HTR-8/SVneo (cell line): ENCODE measurements at places on chromosomes 6 and 20.

DNA sequence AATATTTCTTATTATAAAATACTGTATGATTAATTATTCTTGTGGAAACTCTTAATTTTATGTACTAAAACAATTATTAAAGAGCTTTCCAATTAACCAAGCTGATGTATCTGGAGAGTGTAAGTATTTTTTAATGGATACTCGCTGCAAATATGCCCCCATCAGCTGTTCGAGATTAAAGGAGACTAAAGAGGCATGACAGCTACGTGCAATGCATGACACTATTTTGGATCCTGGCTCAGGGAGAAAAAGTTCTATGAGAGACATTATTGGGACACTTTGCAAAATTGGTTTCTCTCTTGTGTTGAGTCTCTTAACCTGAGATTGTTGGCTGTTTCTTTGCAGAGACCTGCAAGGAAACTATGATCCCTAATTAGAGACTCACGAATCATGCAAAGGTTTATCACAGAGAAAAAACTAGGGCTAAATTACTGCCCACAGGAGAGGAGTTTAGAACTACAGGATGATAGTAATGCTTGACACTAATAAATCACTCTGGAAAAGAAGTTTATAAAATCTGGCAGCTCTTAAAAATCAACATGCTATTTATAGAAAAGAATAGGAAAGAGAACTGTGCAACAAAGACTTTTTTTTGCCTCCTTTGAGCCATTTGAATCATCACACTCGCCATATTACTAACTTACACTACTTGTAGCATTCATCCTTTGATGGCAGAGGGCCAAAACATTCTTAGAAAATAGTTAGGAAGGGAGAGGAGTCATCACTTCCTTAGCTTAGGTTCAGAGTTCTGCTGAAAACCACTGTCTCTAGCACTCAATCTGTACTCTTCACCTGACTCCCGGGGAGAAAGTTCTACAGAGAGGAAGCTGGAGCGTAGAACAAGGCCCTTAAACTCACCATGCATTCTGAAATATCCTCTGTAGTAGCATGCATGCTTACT, 25.3 kb downstream of the NRN1 start:
- DNase-seq = no peak

DNA sequence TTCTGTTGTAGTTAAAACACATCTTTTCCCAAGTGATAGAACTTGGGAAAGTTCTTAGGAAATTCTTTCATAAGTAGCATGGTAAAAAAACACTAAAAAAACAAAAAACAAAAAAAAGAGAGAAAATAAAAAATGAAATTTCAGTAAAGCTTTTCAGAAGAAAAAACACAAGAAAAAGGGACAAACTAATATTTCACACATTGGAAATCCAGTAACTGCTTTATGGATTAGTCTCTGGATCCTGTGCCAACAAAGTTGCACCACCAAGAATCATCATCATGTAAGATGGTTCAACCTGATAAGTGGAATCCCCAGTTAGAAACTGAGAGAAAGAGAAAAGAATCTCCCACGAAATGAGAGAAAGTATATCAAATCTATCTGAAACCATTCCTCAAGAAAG, 144.2 kb downstream of the GMDS start:
- no peak for DNase-seq

- DNase-seq = no peak
Measured at GRCh38 chr6:169082817-169083507, 170.7 kb downstream of the THBS2 start.

GRCh38 chr6:39543095-39543494, 182.1 kb downstream of the KIF6 start:
- DNase-seq = no peak

- DNase-seq = no peak
Measured at GRCh38 chr6:56664029-56664428, 21.3 kb upstream of the DST start.

GRCh38 chr20:2255926-2256531, 39.8 kb upstream of the TGM3 start:
- no peak for DNase-seq

DNA sequence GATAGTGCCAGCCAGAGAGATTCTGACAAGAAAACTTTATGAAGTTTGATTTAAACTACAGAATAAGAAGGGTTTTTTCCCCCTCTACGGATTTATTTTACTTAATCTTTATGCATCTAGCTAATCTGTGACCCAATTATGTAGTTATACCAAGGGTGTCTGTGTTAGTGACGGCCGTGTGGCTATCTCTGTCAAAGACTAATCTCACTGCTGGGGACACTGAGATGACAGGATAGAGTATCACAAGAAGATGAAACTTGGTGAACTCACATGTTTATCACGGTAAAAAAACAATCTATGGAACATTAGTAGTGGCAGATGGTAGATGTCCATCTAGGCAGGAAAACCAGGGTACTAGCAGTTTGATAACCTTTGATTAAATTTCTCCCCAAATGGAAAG, 149.7 kb downstream of the AHI1 start:
- DNase-seq = no peak

GRCh38 chr20:33524261-33524660, 34.4 kb downstream of the CBFA2T2 start:
- no peak for DNase-seq

GRCh38 chr20:59785986-59786795, 147.2 kb downstream of the SYCP2 start:
- DNase-seq = no peak

DNA sequence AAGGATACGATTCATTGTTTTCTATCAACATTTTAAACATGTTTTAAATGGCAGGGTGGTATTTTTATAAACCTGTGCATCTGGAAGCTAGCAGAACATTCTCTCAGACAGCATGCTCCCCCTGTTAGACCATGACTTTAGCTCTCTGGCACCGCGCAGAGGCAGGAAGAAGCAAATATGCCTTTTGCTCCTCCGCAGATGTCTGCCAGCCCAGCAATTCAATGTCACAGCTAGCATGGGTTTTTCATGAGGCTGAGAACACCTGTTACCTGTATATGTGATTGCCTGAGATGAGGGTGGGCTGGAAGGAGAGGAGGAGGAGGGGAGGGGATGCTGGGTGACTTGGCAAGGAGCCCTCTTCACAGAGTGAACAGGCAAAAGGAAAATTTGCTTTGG, 6.7 kb downstream of the MTCH1 start:
- no peak for DNase-seq

DNA sequence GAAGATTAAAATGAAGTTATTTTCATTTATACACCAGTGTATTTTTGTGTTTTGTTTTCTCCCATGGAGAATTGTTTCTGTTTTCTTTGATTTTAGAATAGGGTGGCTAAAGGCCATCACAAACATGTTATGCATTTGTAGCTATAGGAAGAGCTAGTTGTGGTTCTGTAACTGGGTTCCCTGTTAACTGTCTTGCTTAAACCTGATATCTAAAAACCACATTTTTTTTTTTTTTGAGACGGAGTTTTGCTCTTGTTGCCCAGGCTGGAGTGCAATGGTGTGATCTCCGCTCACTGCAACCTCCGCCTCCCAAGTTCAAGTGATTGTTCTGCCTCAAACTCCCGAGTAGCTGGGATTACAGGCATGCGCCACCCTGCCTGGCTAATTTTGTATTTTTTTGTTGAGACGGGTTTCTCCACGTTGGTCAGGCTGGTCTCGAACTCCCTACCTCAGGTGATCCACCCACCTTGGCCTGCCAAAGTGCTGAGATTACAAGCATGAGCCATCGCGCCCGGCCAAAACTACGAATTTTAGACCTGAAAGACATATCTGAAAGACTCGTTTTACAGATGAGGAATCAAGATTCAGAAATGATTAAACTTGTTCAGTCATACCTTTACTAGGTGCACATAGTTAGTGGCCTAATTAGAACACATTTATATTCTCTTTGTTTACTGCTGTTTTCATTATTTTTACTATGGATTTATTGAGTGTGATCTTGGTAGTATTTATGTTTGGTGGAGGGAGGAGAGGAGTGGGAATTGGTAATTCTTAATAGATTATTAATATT, 18.0 kb downstream of the SCAF8 start:
- no peak for DNase-seq

- DNase-seq = no peak
Measured at GRCh38 chr6:79056226-79056625, 21.8 kb downstream of the PHIP start.

GRCh38 chr6:80862756-80863155, 756.3 kb downstream of the BCKDHB start:
- DNase-seq = no peak

GRCh38 chr6:38501931-38502330, 137.8 kb downstream of the BTBD9 start:
- DNase-seq = no peak

DNA sequence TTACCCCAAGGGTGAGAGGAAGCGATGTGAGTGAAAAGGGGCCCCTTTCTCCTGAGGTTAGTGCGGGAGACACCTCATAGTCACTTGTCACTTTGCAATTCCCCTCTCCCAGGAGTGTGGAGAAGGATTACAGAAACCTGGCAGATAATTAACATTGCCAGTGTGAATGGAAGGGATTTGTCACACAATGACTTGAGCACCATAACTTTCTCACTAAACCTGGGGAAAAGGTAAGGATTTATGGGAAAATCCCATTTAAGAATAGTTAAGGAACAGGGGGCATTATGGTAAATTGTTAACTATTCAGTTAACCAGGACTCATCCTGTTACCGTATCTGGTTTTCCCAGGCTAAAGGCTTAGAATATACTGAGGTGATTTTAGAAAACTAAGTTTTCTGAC, 219.5 kb upstream of the JAG1 start:
- DNase-seq = no peak

GRCh38 chr20:31811796-31812728, 7.1 kb upstream of the MYLK2 start:
- DNase-seq = peak; percentile 92

DNA sequence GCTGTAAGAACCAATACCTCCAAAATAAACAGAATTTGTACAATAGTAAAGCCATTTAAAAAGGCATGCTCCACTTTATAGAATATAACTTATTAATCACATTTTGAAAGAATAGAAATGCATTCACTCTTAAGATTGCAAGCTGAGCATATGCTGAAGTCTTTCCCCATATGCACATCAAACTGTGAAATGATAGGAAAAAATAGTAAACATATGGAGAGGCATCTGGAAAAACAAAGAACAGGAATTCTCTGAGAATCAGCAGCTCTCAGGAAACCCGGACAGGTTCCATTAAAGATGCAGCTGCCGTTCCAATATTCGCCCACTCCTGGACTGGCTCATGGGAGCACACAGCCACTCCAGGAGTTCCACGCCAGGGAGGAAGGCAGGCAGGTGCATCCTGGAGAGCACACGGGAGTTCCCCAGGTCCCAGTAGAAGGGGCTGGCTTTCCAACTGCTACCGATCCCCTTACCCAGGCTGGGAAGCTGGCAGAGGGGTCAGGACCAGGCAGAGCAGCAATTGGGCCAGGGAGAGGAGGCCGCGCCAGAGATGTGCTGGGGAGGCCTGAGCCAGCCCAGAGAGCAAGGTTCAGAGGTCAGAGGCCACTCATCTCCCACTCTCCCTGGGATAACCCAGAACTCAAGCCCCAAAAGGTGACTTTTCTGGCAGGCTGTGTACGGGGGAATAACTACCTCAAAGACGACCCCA, 111.1 kb downstream of the DLL1 start:
- no peak for DNase-seq

DNA sequence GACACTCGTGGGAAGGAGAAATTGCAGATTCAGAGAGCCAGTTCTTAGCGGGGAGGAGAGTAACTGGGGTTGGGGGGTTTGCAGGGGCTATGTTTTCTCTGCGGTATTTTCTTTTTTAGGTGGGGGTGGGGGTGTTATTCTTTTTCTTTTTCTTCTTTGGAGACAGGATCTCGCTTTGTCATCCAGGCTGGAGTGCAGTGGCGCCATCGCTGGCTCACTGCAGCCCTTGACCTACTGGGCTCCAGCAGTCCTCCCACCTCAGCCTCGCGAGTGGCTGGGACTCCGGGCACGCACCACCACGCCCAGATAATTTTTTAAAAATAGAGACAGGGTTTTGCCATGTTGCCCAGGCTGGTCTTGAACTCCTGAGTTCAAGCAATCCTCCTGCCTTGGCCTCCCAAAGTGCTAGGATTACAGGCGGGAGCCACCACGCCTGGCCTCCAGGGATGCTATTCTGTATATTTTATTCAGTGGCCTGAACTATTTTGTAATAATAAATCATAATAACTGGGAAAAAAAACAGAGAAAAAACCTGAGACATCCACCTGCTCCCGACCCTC, 57.3 kb downstream of the UBE2V1 start:
- no peak for DNase-seq

DNA sequence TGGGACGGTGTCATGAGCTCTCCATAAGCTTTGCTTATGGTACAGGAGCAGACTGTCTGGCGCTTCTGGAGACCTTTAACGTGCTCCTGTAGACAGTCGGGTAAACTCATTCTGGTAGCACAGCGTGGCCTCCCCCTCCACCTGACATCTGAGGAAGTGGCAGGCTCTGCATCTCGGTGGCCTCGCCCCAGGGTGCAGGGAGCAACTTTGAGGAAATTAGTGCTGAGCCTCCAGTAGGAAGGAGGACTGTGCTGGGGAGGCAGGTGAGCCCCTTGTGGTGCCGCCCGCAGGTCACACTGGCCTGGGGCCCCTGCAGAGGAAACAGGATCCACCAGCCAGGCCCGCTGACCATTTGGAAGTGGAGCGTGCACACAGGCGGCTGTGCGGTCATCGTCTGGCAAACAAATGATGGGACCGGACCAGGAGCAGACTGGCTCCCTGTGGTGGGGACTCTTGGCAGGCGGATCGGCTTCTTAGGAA, 57.9 kb downstream of the SYNJ2 start:
- DNase-seq = no peak

DNA sequence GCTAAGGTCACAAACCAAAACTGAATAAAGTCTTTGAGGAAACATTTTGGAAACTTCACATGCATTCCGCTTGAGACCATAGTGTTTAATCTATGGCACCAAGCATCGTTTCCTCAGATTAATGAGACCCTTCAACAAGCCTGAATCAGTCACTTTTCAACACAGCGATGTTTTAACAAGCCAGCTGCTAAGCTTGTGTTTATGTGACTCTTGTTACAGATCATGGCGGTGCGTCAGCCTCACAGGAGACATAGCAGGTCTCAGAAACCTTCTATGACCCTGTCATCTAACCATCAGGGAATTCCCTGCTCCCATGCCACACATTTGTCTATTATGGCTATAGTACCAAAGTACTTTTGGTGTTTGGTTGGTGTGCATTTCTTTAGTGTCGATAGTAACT, 57.2 kb downstream of the MTFR2 start:
- DNase-seq = no peak

- no peak for DNase-seq
Measured at GRCh38 chr6:145003145-145003544, 718.0 kb downstream of the UTRN start.

DNA sequence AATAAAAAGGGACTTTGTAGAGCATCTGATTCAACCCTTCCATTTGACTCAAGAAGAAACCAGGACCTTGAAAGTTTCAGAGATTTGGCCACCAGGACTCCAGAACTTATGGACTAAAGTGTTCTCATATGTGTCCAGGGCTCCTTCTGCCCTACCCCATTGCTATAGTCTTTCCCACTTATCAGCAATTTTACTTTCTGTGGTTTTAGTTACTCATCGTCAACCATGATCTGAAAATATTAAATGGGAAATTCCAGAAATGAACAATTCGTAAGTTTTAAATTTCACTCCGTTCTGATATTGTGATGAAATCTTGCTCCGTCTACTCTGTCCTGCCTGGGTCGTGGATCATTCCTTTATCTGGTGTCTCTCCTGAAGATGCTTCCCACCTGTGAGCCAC, 259.8 kb downstream of the PHACTR1 start:
- DNase-seq = no peak

- DNase-seq = peak; percentile 55
Measured at GRCh38 chr20:22805219-22805618, 220.8 kb upstream of the FOXA2 start.

- DNase-seq = no peak
Measured at GRCh38 chr6:89986650-89987074, 92.4 kb downstream of the GJA10 start.

GRCh38 chr6:148521586-148521985, 178.9 kb downstream of the SASH1 start:
- DNase-seq = no peak

GRCh38 chr20:31868853-31869672, 1.3 kb downstream of the DUSP15 start:
- no peak for DNase-seq
